ENCODE measurements at places on chromosomes 6 and 20. TPM values are rescaled to one million over a fixed set of nuclear protein-coding genes. Genes with fewer than 3 reads are reported as not detected.

DNA sequence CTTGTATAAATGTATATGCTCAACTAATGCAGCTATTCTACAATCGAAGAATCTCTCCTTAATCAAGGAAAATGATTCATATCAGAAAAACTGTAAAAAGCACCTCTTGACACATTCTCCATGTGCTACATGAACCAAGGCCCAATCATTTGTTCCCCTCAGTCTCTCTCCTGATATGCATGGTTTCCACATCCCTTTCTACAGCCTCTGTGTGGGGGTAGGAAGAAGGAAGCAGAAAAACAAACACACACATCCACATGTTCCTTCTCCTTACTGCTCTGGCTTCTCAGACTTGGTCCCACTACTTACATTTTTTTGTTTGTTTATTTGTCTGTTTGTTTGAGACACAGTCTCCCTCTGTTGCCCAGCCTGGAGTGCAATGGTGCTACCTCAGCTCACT is 510.5 kb downstream of the PRKN start:
- DNase-seq: no peak

- no peak for DNase-seq
Observed at GRCh38 chr6:98927534-98927933, 20.2 kb downstream of the FBXL4 start.

DNA sequence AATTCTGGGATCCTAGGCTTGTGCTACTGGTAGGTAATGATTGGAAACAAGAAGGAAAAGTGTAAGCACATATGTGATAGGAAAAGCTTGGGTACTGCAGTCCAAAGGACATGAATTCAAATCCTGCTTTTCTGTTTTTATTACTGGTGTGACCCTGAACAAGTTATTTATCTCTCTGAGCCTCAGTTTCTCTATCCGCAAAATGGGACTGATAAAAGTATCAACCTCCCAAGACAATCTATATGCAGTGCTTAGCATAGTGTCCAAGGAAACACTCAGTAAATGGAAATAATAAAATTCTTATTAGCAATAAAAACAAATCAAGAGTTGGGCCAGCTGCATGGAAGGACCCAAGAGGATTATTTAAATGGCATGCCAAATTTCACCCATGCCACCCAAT is 108.5 kb downstream of the ZMYND8 start:
- no peak for DNase-seq

- DNase-seq: no peak
Observed at GRCh38 chr6:22001396-22002027, 295.3 kb downstream of the PRL start.

- no peak for DNase-seq
Observed at GRCh38 chr20:62980380-62980960, 26.3 kb downstream of the BHLHE23 start.

- no peak for DNase-seq
Observed at GRCh38 chr6:169045486-169045885, 208.2 kb downstream of the THBS2 start.

GRCh38 chr20:54140927-54141566 is 32.7 kb downstream of the CYP24A1 start:
- no peak for DNase-seq

DNA sequence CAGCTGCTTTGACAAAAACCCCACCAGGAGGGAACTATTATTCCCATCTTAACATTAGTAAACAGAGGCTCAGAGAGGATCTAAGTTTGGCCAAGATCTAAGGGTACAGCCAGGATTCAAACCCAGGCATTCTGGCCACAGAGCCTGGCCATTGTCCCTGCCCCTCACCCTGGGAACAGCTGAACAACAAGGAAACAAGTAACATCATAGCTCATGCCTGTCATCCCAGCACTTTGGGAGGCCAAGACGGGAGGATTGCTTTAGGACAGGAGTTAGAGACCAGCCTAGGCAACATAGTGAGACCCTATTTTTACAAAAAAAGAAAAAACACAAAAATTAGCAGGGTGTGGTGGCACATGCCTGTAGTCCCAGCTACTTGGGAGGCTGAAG is 27.5 kb downstream of the TOX2 start:
- DNase-seq: no peak

DNA sequence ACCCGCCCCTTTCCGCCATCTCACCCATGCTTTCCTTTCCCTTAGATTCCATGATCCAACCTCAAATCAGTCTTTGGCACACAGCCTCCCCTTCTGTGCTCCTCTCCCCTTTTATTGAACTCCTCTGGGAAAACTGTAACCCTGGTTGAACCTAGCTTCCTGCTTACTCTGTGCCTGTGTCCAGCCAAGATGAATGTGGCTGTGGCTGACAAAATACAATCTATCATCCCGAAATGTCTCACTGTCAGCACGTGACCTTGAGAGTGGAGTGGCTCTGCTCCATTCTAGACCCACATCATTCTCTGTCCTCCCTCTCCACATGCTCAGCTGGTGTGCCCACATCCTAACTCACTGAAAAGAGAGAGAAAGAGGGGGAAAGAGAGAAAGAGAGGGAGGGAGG is 11.0 kb downstream of the NCR2 start:
- no peak for DNase-seq

GRCh38 chr20:45322952-45323383 is 14.9 kb upstream of the MATN4 start:
- DNase-seq: peak; percentile 72

GRCh38 chr6:87753131-87753685 is 51.2 kb upstream of the AKIRIN2 start:
- no peak for DNase-seq

- DNase-seq: no peak
Observed at GRCh38 chr6:36171573-36171972, 25.0 kb upstream of the BRPF3 start.

GRCh38 chr6:74605922-74606581 is 599.8 kb downstream of the COL12A1 start:
- no peak for DNase-seq

The SLPI gene
- total RNA-seq: 30.6 TPM

The GHRH gene
- not detected for total RNA-seq

The LIME1 gene
- 7.0 TPM for total RNA-seq

The THEMIS gene
- total RNA-seq: 1.3 TPM

The SH3BGRL2 gene
- total RNA-seq: 50.9 TPM

The OR2J3 gene
- total RNA-seq: not detected

The VSTM2L gene
- total RNA-seq: 0.48 TPM

Measured in breast epithelium (tissue), 4 donors.